NCI-H2029 (cell line): ENCODE measurements at places on chromosomes 2 and 18.

- DNase-seq = no peak
Measured at GRCh38 chr2:173213181-173213580, 137.5 kb downstream of the MAP3K20 start.

- no peak for DNase-seq
Measured at GRCh38 chr18:46868169-46868921, 49.0 kb downstream of the PIAS2 start.

- peak; percentile 15 for DNase-seq
Measured at GRCh38 chr2:39243469-39244123, at the start of gene CDKL4. Gene CDKL4, minus strand, starts transcription at chr2:39243970.

DNA sequence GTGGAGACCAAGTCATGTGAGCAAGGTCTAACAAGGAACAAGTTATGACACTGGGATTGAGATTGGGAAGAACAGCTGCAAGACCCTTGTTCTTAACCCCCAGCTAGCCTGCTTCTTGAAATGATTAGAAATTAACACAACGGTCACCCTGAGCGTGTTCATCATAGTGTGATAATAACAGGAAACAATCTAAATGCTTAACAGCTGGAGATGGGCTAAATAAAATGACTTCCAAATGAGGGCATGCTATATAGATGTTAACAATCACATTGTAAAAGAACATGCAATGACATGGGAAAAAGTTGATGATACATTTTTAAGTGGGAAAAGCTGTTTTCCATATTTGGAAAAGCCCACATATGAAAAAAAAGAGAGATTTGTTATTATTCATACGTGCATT lies 47.6 kb downstream of the RPL37A start:
- DNase-seq = no peak

DNA sequence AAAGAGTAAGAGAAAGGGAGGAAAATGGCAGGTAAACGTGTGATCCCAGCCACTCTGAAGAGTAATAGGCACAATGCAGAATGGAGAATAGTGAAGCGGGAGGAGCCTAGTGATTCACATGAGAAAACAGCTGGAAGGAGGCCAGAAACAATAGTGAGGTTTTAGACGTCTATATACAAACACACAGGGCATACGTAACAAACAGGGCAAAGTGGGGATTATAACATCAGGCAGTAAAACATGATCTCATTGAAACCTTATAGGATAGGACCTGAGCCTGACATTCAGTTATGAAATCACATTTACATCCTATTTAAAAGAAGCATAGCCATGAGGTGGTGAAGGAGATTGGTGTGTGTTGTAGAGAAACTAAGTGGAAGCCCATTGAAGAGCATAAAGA lies 33.0 kb upstream of the GATA6 start:
- DNase-seq = peak; percentile 73

- DNase-seq = no peak
Measured at GRCh38 chr18:478681-479080, 21.8 kb downstream of the COLEC12 start.

DNA sequence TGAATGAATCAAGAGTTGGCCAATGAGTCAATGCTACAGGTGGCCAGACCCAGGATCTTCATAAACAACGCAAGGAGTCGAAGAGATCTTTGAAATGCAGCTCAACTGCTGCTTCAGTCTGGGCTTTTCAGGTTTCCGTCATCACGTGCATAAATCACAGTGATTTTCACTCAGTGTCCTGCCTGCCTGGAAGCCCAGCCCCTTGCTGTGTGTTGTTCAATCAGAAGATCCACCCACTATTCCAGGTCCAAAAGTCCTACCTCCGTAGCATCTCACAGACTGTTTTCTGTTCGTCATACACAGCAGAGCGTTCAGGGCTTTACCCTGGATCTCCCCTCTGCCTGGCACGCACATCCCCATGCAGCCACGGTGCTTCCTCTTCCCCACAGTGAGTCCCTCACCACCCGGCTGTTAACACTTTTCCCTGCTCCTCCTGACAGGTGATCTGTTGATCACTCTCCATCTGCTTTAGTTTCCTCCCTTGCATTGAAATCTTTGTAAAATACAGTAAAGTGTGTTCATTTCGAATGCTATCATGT lies 216.3 kb downstream of the MYT1L start:
- DNase-seq = no peak

DNA sequence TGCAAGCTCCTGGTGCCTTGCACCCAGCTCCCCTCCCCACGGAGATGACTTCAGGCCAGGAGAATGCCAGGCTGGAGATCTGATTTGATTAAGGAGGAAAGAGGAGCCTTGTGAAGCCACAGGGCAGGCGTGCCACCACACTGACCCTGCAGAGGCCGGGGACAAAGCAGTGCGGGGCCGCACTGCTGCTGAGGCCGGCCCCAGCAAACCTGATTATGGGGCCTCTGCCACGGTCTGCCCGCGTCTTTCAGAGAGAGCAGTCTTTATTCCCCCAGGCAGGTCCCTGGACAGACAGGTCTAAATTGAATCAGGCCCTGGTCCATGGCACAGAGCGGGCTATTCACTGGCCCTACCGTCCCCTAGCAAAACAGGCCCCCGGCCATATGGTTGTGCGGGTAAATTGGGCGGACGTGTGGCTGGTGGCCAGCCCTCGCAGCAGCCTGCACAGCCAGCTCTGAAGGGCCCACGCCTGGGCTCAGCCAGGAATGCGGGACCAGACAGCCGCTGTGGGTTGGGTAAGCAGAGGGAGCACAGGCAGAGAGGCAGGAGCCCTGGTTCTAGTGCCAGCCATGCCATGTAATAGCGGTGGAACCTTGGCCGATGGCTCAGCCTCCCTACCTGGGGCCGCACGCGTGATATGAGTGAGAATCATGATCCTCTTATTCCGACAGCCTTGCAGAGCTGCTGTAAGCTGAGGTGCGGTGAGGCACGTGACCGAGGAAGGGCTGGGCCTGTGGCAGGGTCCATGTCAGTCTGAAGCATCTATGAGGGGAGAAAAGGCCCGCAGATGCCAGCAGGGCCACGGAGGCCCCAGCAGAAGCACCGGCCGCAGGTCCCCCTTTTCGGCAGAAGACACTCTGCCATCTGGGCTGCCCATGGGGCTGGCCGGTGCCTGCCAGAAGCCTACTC lies 97.3 kb upstream of the MYCN start:
- DNase-seq = no peak

DNA sequence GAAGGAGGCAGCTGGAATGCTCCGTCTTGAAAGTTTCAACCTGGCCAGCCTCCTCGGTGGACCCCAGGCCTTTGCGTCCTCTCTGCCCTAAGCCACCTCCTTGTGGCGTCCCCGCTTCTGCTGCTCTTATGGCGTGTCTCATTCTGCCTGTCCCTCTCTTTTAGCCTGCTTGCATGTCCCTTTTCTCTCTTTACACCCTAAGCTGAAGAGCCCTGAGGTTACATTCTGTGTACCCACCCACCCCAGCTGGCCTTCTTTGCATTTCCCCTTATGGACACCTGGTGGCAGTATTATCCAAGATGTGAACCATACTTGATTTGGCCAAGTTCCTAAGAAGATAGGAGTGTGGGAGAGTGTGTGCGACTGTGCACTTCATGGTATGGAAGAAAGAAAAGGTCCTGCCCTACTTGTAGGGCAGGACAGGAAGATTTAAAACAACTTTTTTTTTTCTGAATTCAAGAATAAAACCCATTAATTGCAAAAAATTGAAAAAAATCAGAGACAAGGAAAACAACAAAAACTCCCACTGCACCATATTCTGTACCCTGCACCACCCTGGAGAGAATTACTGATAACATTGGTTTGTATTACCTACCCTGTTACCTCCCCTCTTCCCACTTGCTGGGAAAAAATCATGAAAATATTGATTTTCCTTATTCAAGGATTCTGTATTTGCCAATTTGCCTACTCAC lies 77.4 kb downstream of the DYSF start:
- DNase-seq = peak; percentile 16

GRCh38 chr2:75053484-75054112 lies 95.2 kb downstream of the POLE4 start:
- peak; percentile 4 for DNase-seq

GRCh38 chr2:166592750-166593149 lies 98.7 kb upstream of the SCN7A start:
- DNase-seq = no peak

- DNase-seq = peak; percentile 22
Measured at GRCh38 chr18:44130376-44130942, 550.2 kb upstream of the SETBP1 start.

DNA sequence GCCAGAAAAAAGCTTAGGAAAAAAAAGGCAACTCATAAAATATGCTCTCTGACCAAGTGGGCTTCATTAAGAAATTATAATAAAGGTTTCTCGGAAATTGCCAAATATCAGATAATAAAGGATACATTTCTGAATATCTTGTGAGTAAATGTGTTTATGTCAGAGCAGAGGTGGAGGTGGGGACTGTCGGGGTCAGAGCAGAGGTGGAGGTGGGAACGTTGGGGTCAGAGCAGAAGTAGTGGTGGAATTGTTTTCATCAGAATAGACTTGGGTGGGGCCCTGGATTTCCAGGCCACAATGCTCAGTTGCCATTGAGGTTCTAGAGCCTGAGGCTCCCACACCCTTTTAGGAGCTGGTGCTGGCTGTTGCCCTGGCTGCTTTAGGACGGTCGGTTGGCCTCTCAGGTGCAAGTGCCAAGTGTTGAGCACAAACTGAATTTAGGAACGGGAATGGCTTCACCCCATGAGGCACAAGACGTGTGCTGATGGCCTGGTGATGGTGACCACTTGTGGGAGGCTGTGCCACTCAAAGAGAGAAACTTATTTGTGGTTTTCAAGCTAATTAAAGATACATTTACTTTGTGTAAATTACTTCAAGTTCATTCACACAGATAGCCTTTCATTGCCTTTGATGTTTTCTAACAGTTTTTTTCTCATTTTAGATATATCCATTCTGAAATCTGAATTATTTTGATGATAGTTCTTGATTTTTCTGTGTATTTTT lies 131.5 kb downstream of the ATP9B start:
- DNase-seq = no peak

- no peak for DNase-seq
Measured at GRCh38 chr2:174573621-174574081, 24.0 kb downstream of the WIPF1 start.

DNA sequence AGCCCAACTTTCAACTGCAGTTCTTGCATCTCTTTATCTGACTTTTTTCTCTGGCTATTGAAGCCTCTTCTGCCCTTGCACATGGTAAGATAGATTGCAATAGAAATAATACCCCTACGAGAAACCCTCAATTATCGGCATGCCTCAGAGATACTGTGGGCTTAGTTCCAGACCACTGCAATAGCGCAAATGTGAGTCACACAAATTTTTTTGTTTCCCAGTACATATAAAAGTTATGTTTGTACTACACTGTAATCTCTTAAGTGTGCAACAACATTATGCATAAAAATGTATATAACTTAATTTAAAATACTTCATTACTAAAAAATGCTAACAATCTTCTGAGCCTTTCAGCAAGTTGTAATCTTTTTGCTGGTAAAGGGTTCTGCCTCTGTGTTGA lies 124.7 kb downstream of the PDE1A start:
- no peak for DNase-seq

GRCh38 chr2:1766851-1767811 lies 22.8 kb upstream of the PXDN start:
- no peak for DNase-seq

- DNase-seq = no peak
Measured at GRCh38 chr18:58140387-58141325, 96.6 kb downstream of the NEDD4L start.

DNA sequence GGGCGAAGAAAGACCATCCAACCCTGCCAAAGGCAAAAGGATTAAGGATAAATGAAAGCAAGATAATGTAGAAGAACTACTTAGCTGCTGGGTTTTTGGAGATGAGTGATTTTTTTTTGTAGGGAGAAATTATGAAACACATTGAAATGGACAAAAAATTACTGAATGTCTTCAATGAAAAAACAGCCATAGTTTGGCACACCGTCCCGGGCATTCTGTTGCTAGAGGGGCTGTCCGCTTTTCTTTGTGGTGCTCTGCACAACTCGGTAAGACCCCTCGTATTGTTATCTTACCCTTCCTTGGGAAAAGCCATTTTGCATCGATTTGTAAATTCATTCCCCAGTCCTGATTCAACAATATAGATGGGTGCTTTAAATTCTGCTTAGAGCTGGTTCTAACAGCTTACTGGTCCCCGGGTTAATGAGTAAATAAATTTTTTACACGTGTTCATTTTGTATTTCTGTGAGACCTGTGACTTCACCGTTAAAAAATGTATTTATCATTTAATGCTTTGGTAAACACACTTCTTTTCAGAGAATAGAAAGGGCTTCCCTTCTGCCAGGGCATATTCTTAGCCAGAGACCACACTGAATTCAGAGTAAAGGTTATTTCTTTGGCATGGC lies 912 bp upstream of the LAPTM4A start:
- peak; percentile 37 for DNase-seq

- DNase-seq = no peak
Measured at GRCh38 chr2:168216351-168217005, 30.9 kb downstream of the STK39 start.

DNA sequence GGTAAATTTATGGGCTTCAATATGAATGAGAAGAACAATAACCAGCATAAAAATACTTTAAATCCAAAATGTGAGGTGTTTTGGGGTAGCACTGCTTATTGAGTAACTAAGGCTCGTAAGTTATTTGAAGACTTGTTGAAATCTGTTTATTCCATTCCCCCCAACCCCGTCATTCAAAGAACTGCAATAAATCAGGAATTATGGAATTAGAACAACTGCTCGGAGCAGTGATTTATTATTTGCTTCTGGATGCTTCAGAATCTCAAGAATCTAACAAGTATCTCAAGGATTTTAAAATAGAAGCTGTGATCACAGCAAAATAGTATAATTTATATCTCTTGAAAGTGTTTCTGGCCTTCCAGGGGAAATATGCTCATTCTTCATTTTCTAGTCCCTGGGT lies 86.8 kb downstream of the EML6 start:
- no peak for DNase-seq

DNA sequence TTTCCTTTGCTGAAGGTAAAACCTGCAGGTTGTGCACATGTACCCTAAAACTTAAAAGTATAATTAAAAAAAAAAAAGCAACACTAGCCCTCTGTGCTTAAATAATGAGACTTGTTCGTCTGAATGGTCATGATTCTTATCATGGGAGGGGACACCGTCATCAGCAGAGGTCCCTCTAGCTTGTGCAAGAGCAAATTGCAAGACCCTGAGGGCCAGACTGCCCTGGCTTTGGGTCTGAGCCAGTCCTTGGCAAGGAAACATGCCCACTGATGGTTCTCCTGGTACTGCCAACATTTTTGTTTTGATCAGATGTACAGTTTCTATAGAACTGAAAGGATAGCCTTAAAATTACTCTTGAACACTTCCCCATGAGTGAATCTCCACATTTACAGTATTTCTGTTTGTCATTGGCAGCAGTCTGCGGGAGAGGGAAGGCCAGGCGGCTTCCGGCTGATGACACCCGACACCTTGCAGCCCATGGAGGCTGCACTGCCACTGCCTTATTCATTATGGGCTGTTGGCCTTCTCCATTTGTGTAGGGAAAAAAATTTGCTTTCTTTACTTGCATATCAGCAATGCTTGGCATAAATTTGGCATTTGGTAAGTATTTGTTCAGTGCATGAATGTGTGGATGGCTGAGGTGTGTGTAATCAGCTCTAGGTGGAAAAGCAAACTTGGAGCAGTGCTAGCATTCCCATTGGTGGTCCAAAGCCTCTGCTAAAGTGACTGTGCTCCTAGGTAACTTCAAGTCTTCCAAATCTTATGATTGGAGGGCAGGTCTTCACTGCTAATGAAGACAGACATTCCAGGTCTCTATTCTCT lies 161.6 kb upstream of the ALKAL2 start:
- peak; percentile 8 for DNase-seq

- no peak for DNase-seq
Measured at GRCh38 chr18:50886929-50887328, 8.0 kb downstream of the ME2 start.

GRCh38 chr18:8826971-8827370 lies 121.6 kb downstream of the MTCL1 start:
- DNase-seq = no peak

GRCh38 chr18:6711467-6711866 lies 18.0 kb upstream of the ARHGAP28 start:
- no peak for DNase-seq

- DNase-seq = no peak
Measured at GRCh38 chr2:121382744-121383143, 97.7 kb upstream of the TFCP2L1 start.
